ENCODE measurements at places on chromosomes 6 and 20. TPM values are rescaled to one million over a fixed set of nuclear protein-coding genes. Genes with fewer than 3 reads are reported as not detected.

DNAH8 gene
- total RNA-seq: not detected

COL11A2 gene
- 1.5 TPM for total RNA-seq

SNPH gene
- total RNA-seq: 3.8 TPM

C20orf144 gene
- total RNA-seq: 0.19 TPM

DUSP15 gene
- total RNA-seq: 0.90 TPM

AVP gene
- not detected for total RNA-seq

SLC17A1 gene
- total RNA-seq: 0.14 TPM

NKAIN2 gene
- not detected for total RNA-seq

CLPSL1 gene
- not detected for total RNA-seq

SPTLC3 gene
- total RNA-seq: not detected

SSR1 gene
- 73.1 TPM for total RNA-seq

ADGRF4 gene
- 9.7 TPM for total RNA-seq

TRIM10 gene
- not detected for total RNA-seq

SRPK1 gene
- 26.6 TPM for total RNA-seq

CD83 gene
- total RNA-seq: 2.2 TPM

Data from A549 treated with ZK216348 at 1 μM for 4 hours (cell line).